Activated CD4-positive, alpha-beta memory T cell treated with anti-CD3 and anti-CD28 coated beads, Interleukin-2, amount 10 ng/mL, durations not matched to agents 7 days and 5 days (primary cell): ENCODE measurements at places on chromosomes 16 and 17.

DNA sequence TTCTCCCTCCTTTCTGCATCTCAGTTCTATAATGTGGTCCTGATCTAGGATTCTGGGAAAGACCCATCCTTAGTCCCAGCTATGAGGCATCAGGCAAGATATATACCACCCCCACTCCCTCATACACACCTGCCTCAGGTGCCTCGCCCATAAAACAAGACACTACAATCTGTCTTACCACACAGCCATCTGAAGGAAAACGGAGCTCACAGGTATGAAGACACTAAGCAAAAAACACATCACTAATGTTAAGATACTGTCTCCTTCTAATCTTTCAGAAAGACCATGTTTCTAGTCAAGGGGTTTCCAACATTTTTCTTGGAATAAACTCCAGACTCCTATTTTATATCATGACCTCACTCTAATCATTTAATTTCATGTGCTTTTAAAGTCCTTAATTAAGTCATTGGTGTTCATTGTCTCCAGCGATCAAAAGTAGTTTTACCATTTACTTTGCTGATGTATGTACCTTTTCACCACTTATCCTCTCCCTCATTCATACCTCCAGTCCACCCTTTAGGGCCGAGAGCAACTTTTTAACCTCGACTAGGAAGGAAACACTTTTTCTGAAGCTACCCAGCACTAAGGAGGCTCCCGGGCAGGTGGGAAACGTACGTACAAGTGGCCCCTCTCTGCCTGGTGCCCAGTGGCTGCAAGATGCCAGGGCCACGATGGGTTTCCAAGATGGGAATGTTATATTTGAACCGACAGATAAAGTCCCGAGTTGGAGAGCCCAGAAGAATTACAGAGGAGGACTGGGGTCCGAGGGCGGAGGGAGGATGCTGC, 979 bp downstream of the MAP3K14 start:
- DNase-seq: no peak

GRCh38 chr17:2214929-2215615, 88.5 kb downstream of the SMG6 start:
- no peak for DNase-seq

- peak; percentile 33 for DNase-seq
Measured at GRCh38 chr17:30905742-30906100, 317 bp downstream of the TEFM start.

DNA sequence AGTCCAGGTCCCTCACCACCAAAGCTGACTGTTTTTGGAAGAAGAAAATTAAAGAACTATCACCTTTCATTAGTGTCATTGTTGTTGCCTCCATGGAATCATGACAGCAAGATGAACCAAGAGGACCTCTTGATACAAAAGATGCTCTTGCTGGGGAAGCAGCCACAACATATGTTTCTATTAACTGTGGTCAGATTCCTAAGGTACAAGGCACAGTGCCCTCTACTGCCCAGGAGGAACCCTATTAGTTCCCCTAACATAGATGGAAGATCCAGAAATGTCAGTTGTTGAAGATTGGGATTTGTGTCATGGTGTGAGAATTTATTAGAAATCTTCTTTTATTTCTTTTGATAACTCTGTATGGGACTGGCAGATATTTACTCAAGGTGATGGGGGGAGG, 188.2 kb upstream of the ANKFN1 start:
- DNase-seq: no peak

GRCh38 chr17:39765766-39766165, 28.0 kb downstream of the GRB7 start:
- no peak for DNase-seq

GRCh38 chr17:41792845-41793783, 6.6 kb upstream of the JUP start:
- DNase-seq: no peak

GRCh38 chr17:48871551-48872351, 20.8 kb upstream of the ATP5MC1 start:
- DNase-seq: no peak

DNA sequence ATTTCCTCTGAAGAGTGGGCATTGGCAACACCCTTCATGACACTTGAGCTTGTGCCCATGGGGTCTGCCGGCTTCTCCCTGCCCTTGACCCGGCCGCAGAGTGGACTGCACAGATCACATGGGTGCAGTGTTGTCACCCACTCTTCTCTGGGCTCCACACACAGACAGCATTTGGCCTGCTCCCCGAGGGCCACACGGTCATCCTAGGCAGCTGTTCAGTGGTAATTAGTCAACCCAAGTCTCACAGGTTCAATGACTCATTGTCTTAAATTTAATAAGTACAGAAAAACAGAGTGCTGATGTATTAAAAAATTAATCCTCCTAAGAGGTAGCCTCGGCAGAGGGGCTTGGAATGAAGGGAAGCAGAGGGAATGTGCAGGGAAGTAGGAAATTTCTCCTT, 204.8 kb downstream of the MSI2 start:
- peak; percentile 35 for DNase-seq

GRCh38 chr16:85437166-85438052, 175.7 kb upstream of the GSE1 start:
- no peak for DNase-seq

DNA sequence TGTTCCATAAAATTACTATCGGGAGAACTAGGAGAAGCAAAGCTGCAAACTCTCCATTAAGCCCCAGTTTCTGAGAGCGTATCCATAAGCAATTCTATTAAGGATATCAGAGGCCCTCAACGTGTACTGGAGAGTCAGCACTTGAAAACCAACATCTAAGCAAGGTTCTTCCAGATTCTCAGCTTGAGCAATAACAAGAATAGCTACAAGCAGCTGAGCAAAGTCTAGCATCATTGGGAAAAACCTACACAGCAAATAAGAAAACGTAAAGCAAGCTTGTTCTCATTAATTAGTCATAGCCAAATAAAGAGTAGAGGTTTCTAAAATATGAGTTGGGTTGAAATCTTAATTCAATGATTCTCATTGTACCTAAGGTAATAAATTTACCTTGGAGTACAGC, 26.9 kb upstream of the COX10 start:
- DNase-seq: no peak

DNA sequence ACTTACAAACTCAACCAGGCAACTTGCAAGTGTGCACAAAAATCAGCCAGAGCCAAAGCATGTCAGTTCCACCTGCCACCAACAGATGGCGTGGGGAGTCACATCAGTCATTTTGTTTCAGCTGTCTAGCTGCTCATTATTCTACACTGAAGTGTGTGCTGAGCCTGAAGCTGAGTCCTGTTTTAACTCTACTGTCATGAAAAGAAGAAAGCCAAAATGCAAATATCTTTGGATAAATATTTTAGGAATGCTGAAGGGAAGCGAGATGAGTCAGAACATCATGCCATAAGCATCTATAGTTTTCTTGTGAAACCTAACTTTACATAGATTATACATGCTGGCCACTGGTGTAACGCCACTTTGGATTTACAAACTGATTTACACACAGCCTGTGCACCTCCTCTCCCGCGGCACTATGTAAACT, 172.6 kb downstream of the CDK5R1 start:
- DNase-seq: peak; percentile 73

GRCh38 chr16:81841722-81842121, 62.6 kb downstream of the PLCG2 start:
- no peak for DNase-seq

DNA sequence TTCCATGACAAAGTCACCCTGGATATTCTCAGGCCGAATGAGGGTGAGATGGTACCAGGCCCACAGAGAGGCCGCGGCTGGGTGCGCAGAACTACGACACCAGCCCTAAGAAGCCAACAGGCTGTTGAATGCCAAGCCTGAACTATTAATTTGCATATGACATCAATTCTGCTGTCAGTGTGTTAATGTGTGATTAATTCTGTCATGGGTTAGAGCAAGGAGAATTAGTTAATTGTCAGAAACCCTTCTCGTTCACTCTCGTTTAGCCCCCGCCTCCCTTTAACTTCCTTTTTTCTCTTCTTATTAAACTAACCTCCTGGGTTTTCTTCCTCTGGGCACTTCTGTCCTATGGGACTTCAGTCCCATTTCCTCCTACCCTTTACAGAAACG, 123.4 kb downstream of the ZFHX3 start:
- no peak for DNase-seq

DNA sequence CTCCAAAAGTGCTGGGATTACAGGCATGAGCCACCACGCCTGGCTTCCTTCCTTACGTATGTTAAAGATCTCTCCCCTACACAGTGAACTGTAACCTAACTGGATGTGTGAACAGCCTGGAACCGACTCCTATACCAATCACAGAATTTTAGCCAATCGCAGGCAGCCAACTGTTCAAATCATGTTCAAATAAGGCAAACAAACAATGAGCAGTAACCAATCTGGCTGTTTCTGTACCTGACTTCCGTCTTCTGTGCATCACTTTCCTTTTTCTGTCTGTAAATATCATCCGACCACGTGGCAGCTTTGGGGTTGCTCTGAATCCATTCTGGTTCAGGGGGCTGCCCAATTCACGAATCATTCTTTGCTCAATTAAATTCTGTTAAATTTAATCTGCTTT, 27.5 kb downstream of the TEKT5 start:
- no peak for DNase-seq

DNA sequence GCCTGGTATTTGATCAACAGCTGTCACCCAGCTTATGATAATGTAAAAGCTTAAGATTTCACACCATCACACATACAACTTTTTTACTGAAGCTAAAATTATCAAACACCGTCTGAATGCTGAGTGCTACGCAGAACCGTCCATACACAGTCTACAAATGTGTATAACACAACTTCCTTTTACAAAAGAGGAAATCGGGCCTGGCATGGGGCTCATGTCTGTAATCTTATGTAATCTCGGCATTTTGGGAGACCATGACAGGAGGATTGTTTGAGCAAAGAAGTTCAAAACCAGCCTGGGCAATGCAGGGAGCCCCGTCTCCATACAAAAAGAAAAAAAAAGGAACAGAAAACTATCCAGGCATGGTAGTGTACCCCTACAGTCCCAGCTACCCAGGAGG, 19.6 kb upstream of the QRICH2 start:
- DNase-seq: no peak

DNA sequence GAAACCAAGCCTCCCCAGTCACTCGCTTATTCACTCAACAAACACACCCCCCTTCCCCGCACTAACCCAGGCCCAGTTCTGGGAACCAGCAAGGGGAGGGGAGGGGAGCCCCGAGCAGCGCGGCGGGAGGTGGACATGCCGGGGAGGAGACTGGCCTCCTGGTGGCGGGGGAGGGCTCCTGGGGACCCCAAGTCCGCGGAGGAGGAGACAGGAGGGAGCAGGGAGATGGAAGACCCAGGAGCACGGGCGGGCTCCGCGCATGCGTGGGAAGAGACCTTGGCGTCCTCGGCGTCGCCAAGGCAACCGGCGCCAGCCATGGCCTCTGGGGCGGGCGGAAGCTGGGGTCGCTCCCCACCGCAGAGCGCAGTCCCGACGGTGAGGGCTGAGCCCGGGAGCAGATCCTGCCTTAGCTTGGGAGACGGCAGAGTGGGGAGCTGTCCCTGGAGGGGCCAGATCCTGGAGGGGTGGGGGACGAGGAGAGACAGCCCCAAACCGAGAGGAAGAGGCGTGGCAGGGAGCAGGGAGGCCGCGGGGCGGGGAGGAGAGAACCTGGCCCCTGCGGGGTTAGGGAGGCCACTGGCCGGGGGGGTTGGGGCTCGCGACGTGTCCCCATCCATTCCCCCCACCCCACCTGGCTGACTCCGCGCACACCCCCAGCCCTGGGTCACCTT, at the start of gene PRR29:
TSS of gene PRR29 (plus strand) at position 302 of the 671 bp plus-strand sequence. CDS start at position 316, 14 bp downstream.
- peak; percentile 82 for DNase-seq

- no peak for DNase-seq
Measured at GRCh38 chr16:88059701-88060386, 108.6 kb downstream of the BANP start.

- DNase-seq: peak; percentile 66
Measured at GRCh38 chr17:17109907-17110306, 67.7 kb downstream of the MPRIP start.

GRCh38 chr16:30753596-30753995, 5.4 kb downstream of the PHKG2 start:
- DNase-seq: no peak

- DNase-seq: no peak
Measured at GRCh38 chr16:81809567-81809966, 30.5 kb downstream of the PLCG2 start.

GRCh38 chr17:68239632-68240366, 8.0 kb upstream of the AMZ2 start:
- DNase-seq: no peak

- no peak for DNase-seq
Measured at GRCh38 chr16:83338138-83338537, 469.6 kb upstream of the HSBP1 start.

- no peak for DNase-seq
Measured at GRCh38 chr17:74477411-74477810, 11.0 kb downstream of the CD300A start.

GRCh38 chr17:68320311-68320865, 29.1 kb downstream of the ARSG start:
- DNase-seq: no peak

DNA sequence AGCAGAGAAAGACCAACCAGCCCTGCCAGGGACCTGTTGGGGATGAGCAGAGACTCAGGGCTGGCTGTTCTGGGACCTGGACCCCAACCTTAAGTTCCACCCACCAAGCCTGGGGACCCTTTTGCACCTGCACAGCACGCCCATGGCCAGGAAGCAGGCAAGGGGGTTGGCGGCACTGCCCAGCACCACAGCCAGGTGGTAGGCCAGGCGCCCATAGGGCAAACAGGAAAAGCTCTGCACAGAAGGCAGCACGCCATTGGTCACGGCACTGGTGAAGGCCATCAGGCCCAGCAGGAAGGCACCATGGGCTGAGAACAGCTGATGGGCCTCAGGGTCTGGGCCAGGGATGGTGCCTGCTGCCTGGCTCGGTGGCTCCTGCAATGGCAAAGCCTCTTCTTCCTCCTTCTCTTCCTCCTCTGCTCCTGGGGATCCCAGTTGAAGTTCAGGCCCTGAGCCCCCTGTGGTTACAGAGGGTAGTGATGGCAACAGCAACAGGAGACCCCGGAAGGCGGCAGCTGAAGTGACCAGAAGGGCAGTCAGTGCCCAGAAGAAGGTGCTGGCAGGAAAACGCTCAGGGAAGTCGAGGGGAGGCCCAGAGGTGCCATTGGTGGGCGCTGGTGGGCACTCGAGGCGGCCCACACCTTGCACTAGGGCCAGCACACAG, 1.7 kb downstream of the SLC52A1 start:
- no peak for DNase-seq

- no peak for DNase-seq
Measured at GRCh38 chr17:6380915-6381438, 53.9 kb downstream of the AIPL1 start.

DNA sequence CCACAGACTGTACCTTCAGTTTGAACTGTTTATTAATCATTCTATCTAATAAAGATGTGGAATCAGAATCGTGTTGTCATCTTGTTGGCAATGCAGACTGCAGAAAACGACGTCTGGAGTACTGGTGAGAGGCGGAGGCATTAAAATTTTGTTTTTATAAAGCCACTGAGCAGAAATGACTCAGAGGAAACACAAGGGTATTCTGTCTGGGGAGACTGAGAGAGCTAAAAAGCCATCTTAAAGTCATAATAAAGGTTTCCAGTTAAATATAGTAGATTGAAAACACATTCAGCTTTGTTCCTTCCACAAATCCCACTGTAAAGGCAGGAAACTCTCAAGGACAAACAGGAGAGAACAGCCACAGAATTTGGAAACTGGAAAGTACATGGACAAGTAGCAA, 74.2 kb downstream of the CPPED1 start:
- DNase-seq: no peak

GRCh38 chr16:19316846-19317245, 31.3 kb downstream of the CLEC19A start:
- DNase-seq: no peak

GRCh38 chr17:32302860-32303649, 37.4 kb downstream of the RHBDL3 start:
- no peak for DNase-seq
